ENCODE measurements at places on chromosomes 5 and 9.

GRCh38 chr5:5645198-5645597 is 222.7 kb downstream of the ICE1 start:
- no peak for DNase-seq

DNA sequence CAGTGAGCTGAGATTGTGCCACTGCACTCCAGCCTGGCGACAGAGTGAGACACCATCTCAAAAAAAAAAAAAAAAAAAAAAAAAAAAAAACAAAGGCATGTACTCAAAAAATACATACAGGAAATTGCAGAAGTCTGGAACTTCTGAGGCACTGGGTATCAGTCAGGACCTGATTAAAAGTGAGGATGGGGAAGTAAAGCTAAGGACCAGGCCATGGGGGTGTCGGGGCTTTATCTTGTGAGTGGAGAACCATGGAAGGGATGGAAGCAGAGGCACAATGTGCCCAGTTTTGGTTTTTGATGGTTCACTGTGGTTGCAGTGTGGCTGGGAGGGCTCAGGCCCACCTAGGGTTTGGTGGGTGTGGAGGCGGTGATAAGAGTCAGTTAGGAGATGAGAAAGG is 212.7 kb upstream of the PIK3R1 start:
- no peak for DNase-seq

- DNase-seq, result no peak
Observed at GRCh38 chr5:95861221-95861863, 38.8 kb upstream of the GLRX start.

DNA sequence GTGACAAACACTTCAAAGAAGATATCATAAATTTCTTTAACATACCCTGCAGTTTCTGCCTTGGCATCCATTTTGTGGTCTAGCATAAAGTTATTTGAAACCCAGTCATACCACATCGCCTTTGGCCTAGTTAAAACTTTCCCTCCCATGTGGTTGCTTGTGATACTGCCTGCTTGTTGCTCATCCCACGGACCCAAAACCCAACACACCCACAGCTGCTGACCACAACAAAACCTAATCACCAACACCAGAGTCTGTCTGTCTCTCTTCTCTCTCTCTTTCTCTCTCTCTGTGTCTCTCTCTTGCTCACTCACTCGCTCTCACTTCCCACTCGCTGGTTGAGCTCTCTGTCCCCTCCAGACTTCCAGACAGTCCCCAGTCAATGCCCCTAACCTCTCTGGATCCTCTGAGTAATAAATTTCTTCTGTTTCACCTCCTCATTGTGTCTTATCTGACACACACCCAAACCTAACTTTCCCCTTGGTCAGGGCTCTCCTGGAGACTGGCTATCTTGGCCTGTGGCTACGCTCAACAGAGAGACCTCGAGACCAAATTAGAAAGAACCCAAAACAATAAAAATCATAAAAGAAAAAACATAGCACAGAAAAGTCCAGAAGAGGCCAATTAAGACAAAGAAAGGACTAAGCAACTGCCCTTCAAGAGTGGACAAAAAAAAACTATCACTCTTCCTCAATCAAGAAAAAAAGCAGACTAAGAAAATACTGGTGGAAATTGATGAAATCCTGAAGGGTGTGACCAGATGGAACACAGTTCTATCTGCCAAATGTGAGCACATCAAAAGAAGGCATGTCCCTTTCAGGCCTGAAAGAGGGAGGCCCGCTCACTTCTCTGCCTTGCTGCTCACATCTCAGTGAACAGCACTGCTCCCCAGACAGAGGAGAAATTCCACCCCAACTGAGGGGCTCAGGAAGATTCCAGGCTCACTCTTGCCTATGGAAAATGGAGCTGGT is 41.5 kb downstream of the TTLL11 start:
- DNase-seq, result no peak

DNA sequence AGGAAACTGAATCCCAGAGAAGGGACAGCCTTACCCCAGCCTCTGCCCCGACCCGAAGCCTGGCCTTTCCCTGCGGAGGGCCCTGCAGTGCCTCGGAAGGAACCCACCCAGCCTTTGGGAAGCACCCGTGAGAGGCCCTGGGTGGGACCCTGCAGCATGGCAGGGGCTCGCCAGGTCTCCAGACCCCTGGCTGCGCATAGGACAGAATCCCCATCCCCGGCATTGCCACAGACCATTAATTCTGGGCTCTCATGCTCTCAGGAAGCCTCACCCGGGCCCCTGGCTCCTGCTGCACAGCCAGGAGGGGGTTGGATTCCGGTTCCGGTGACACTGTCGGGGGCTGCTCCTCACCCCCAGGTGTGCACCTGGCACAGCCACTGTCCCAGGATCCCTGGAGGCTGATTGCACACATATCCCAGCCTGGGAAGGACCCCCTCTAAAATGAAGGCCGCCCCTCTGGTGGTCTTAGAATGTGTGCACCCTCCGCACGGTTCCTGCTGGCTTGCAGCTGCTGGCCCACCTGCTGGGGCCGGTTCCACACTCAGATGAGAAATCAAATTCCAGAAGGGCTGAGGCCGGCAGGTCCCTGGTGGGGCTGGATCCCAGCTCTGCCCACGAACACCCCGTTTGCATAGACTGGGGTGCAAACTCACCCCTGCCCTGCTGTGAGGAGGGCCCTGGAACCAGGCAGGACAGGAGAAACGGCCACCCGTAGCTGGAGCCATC is 4.7 kb downstream of the EGFL7 start:
- DNase-seq, result no peak

DNA sequence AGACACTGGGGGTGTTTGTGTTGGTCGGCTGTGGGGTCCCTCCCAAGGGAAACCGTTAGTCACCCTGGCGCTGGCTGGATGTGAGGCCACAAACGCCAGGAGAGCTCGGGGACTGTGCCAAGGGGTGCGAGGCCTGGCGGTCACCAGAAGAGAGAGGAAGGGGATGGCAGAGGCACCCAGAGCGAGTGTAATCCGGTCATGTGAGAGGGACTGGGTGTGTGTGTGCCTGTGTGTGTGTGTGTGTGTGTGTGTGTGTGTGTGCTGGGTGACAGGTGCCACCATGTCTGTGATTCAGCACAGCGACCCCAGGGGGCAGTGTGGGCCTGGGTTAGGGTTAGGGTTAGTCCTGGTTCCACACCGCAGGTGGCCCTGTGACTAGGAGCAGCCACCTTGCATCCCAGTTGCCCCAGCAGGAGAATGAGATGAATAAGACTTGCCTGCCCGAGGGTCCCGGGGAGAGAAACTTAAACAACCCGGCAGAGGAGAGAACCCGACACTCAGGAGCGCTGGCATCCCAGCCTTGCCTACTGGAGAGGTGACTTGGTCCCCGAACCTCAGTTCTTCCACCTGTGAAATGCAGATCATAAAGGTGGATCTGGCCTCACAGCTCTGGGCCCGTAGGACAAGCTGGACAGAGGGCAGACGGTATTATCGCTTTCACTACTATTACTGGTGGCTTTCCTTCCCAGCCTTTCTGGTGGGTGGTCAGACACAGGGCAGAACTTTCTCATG is 1.4 kb upstream of the ADAMTSL2 start:
- peak; percentile 59 for DNase-seq

DNA sequence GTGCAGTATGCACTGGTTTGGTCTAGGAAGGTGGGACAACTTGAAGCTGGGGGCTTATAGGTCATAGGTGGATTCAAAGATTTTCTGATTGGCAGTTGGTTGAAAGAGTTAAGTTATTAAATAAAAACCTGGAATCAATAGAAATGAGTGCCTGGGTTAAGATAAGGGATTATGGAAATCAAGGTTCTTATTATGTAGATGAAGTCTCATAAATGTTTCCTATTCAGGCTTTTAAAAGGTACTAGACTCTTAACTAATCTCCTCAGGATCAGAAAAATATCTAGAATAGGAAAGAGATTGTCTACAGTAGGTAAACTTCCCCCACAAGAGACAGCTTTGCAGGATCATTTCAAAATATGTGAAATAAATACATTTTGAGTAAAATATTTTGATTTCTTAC is 163.3 kb upstream of the FBN2 start:
- no peak for DNase-seq

- DNase-seq, result no peak
Observed at GRCh38 chr9:124218987-124219461, 38.7 kb upstream of the NEK6 start.

DNA sequence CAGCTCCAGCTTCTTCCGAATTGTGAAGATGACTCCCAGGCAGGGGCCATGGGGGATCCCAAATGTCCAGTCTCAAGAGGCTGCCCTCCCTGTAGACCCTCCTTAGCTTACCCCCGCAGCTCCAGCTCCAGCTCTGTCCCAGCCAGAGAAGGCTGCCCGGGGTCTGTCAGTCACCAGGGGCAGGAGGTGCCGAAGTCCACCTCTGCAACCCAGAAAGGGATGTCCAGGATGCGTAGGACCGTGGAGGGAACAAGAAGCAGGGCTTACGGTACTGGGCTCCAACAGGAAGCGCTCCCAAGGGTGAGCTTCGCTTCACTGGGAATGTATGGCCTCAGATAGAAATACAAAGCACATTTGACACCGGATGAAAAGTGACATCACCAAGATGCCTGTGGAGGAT is 6.0 kb downstream of the IPPK start:
- DNase-seq, result no peak

GRCh38 chr9:88890546-88890945 is 100.7 kb upstream of the S1PR3 start:
- DNase-seq, result no peak

DNA sequence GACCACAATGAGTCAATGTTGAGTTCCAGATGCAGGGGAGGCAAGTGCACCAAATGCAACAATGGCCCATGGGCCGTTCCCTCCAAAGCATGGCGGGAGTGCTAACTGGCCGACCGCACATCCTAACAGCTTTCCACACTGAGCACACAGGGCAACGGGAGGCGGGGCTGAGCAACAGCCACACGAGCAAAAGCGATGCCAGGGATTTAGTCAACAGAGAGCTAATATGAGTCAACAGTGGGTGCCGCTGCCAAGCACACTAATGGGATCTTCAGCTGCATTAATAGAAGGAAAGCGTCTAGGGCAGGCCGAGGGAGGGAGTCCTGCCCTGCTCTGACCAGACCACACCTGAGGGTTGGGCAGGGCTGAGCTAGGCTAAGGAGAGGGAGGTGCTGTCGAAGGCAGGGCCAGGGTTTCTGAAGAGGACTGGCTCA is 4.6 kb downstream of the EPB41L4B start:
- DNase-seq, result peak; percentile 81

DNA sequence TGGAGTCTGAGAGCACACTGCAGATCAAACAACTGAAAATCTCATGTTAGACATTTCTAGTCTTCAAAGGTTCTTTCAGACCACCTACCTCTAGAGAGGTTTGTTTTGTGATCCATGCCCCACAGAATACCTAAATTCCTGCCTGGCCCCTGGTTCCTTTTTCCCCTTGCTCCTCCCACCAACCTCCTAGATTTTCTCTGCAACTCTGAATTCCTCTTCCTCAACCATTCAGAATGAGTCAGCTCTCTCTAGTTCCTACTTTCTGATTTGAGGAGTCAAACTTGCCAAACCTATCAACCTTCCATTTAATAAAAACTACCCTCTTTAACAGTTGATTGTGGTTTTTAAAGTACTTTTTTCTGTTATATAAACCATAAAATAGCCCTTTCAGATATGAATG is 83.2 kb upstream of the ZNF462 start:
- DNase-seq, result no peak

DNA sequence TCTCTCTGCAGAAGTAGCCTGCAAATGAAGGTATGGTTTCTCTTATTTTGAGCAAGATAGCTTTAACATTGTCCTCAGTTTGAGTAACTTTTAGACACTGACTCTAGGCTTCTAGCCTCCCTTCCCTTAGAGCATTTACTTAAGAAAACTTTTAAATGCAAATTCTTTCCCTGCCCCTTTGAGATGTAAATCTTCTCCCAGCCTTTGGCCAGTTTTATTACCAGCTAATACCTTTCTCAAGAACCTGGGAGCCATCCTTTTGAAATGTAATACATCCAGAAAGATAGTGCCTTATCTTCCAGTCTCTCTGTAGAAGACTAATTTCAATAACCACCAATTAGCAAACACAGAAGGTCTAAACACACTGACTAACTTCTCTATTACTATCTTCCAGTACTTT is 688.9 kb upstream of the CDH9 start:
- DNase-seq, result no peak

DNA sequence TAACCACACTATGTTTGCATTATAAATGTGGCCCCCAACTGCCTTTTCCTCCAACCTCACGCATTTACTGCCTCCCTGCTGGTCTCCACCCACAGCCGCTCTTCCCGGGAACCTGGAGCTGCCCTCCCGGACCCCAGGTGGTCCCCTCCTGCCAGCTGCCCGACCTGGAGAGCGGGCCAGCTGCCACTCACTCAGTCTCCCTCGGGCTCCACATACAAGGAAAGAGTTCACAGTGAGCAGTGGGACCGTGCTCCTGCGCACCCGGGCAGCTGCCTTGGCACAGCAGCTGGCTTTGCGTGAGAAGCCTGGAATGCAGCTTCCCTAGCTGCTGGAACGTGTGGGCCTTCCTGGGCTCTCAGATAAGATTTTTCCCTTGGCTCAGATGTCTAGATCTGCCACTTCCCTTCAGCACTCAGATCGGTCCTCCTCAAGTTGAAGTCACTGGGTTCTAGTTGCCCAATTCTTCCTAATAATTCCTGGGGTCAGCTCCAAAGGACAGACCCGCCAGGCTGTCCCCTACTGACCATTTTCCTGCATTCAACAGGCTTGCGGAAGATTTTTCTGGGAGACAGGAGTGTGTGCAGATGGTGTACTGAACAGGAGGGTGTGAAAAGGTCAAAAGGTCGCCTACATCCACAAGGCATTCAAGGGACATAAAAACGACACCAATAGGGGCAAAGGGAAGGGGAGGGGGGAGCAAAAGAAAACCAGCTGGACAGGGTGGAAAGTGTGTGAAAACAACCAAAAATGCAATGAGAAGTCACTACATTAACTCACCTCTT is 69.1 kb downstream of the MYO10 start:
- DNase-seq, result no peak

DNA sequence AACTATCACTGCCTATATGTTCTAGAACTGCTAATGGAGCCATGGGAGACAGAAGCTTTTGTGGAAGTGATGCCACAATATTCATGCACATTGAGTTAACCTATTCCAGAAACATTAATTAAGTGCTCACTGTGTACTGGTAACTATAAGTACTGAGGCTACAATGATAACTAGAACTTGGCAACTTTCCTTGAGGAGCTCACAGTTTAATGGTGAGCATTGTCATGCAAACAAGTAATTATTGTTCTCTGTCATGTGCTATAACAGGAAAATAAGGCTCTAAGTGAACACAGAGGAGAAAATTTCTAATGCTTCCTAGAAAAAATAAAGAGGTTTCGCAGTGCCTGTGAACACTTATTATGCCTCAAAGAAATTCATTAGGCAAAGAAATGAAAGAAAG is 142.2 kb downstream of the BAAT start:
- DNase-seq, result peak; percentile 81

- peak; percentile 3 for DNase-seq
Observed at GRCh38 chr5:96117771-96118651, 156.4 kb upstream of the ELL2 start.

- no peak for DNase-seq
Observed at GRCh38 chr9:33690143-33690933, 105.0 kb upstream of the PRSS3 start.

- DNase-seq, result no peak
Observed at GRCh38 chr5:103480246-103480645, 82.3 kb downstream of the NUDT12 start.

- DNase-seq, result no peak
Observed at GRCh38 chr5:59095480-59095879, 512.6 kb downstream of the RAB3C start.

Data from globus pallidus (tissue), 1 donor.